ENCODE measurements at places on chromosomes 7 and 10. TPM values are rescaled to one million over a fixed set of nuclear protein-coding genes. Genes with fewer than 3 reads are reported as not detected.

- DNase-seq: peak; percentile 26
Observed at GRCh38 chr7:151051108-151051507, 2.8 kb downstream of the ASIC3 start.

DNA sequence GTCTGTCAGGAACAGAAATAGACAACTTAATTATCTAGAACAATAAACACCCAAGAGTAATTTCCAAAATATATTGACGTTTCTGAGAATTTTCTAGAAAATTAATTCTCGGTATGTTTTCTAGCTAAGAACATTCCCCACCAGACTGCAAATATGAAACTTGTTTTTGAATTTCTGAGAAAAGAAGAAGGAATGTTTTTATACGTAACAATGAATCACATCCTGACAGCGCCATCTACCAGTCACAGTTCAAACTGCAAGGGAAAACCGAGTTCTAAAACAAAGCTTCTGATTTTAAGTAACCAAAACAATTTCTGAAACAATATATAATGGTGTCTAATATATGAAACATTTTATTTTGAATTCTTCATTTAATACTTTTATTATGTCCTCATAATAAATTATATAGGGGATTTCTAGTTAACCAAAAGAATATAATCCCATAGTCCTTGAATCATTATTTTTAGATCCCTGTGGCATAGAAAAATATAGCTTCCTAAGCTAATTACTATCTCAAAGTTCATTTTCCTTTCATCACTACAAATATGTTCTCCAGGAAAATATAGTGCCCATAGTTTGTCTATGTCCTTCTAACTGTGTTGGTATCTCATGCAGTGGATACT is 34.5 kb upstream of the MEOX2 start:
- no peak for DNase-seq

- DNase-seq: no peak
Observed at GRCh38 chr7:84328571-84328970, 134.0 kb upstream of the SEMA3A start.

DNA sequence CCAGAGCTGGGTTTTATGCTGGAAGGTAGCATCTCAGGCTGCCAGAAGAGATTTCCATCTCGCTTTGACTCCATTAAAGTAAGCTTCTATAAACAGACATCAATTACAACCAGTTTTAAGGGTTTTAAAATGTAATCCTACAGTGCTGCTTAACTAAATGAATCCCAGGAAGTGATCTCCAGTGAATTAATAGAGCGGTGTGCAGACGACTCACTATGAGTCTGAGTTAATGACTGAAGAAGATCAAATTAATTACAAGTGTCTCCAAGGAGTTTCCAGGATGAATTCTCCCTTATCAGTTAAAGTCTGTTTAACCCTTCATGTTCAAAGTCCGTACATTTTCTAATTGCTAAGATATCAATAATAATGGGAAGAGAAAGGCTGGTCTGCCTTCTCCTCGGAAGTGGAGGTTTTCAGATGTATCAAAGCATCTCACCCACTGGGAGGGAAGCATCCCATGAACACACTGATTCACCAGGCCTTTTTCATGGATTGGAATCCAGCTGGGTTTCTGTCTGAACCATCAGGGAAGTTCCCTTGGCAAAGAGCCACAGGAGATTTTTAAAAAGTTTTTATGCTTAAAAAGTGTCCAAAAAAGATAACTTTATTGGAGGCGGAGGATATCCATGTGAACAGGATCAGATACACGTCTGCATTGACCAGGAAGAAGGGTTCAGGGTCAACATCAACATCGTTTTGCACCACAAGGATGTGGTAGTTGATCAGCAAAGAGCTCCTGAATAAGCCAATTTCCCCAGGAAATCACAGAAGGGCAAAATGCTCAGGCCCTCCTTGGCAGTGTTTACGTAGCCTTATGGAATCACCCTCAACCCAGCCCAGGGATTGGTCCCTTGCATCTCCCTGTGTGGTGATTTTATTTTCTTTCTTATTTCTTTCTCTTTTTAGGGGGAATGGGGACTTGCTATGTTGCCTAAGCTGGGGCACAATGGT is 288.2 kb downstream of the POU6F2 start:
- no peak for DNase-seq

DNA sequence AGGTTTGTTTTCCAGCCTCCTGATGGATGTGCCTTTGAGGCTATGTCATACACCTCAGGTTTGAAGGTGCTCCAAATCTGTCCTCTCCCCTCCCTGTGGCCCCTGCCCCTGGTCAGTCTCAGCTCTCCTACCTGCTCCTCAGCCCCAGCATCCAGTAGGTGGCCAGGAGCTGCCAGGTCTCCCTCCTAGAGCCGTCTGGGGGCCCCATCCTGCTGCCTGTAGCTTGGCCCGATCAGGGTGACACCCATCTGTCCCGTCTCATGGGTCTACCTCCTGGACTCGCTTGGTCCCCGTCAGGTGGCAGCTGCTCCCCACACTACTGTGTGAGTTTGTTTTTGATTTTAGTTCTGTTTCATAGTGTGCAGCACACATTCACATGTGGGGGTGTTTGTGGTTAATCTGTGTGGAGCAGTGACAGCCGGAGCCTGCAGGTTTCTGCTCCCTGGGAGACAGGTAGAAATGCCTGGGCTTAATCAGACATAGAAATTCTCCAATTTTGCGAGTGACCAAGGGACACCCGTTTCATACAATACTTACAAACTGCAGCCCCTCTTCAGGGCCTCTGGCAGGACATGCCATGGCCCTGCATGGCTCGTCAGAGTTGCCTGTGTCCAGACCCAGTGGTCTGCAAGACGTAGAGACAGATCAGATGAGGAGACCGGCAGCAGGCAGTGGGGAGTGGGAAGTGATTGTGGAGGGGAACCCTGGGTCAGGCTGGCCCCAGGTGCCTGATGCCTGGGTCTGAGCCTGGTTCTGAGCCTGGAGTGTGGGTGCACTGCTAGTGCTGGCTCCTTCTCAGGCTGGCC is 17.1 kb downstream of the ADCY1 start:
- peak; percentile 21 for DNase-seq

- DNase-seq: peak; percentile 6
Observed at GRCh38 chr10:48940958-48941357, 1.3 kb upstream of the LRRC18 start.

DNA sequence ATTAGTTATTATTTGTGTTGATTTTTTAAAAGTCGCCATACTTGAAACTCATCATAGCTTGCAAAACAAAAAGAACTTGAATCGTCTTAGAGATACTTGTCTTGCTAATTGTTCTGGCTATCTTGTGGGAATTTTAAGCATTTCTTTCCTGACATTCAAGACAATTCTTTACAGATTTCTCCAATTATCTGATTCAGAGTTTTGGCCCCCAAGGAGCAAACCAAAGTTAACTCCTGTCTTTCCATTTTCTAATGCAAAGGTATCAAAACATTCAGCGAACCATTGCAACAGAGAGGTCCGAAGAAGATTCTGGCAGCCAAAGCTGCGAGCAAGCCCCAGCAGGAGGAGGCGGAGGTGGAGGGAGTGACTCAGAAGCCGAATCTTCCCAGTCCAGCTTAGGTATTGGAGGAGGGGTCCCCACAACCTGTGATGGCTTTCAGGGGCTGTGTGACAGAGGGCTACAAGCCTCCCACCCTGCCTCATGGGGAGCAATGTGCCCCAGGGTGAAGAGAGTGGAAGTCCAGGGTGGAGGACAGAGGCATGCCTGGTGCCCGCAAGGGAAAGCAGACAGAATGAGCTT is 119.4 kb upstream of the STK17A start:
- DNase-seq: no peak

DNA sequence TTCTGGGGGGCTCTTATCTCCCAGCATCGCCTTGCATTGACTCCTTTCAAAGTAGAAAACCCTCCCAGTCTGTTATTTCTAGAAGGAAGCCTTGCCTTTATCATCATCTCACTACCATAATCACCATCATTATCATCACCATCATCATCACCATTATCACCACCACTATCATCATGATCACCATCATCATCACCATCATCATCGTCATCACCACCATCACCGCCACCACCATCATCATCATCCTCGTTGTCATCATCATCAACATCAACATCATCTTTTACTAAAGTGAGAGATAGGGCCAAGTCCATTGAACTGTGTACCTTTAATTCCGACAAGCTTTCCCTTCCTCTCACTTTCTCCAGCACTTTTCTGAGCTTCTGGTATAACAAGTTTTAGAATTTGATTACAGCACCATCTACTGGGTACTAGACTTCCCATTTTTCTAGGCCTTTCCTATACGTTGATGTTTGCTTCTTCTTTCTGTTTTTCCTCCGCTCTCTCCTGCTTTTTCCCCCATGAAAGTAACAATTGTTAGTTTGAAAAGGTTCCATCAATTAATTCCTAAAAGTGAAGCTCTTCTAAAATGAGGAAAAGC is 226.4 kb downstream of the BUB3 start:
- no peak for DNase-seq

Gene AMZ1
- total RNA-seq: not detected

Gene NRG3
- not detected for total RNA-seq

Gene CTNNA3
- total RNA-seq: 0.18 TPM

Gene CFAP43
- 0.16 TPM for total RNA-seq

Gene GCK
- total RNA-seq: 0.13 TPM
